ENCODE measurements at places on chromosomes 3 and 15. TPM values are rescaled to one million over a fixed set of nuclear protein-coding genes. Genes with fewer than 3 reads are reported as not detected.

DNA sequence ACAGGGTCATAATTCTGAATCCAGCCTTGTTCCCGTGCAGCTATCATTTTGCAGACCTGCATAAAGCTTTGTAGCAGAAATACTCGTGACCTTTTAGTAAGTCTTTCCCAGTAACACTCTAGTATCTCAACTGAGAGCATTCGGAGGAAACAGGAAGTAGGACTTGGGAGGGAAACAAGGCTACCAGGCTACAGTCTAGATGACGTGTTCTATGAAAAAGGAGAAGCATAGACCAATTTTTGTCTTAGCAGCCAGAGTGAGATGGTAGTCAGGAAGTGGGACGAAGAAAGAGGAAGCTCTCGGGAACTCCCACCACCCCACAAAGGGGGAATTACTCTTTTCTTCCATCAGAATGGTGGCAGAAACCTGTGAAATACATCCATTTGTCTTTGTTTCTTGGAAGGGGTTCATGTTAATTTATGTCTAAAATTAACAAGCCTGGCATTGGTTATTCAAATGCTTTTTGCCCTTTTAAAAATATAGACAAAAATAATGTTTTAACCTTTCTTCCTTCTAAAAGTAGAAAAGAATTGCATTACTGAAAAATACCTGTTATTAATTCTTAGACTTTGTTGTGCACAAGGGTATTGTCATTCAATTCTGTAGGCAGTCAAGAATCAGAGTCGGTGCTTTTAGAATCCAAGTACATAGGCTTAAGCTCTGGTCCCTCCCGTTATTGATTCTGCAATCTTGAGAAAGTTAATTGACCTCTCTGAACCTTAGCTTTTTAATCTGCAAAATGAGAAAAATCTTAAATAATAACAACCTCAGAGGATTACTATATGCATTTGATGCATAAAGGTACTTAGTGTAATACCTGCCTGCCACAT, 1.6 kb upstream of the SUCNR1 start:
- DNase-seq = peak; percentile 53

Gene DCLK3
- not detected for total RNA-seq

GRCh38 chr3:52544937-52545336, 8.5 kb downstream of the UQCC5 start:
- no peak for DNase-seq

Gene ATG7
- total RNA-seq = 110 TPM

DNA sequence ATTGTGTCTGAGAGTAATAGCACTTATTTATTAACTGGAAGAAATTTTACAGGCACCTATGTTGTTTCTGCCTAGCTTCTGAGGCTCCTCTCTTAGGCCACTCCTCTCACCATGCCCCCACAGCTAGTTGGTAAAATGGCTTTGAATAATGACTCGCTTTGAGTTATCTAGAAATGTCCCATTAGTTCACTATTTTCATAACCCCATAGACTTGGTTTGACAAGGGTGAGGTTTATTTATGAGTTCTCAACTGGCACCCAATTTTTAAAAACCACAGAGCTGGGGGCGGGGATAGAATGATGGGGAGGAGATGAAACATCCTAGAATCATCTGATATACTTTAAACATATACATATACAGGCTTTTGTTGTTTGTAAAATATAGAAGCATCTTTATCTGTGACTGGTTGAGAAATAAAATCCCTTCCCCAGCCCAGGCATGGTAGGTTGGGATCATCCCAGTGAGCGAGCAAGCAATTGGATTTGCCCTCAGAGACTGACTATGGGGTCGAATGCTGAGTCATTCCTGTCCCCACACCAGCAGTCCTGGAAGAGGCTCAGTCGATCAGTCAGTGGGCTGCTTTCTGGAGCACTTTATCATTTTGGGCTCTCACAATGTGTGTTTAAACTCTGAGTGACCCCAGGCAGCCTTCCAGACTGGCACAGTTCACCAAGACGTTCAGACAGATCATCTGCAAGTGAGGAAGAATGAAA, 60.2 kb upstream of the TSEN2 start:
- peak; percentile 90 for DNase-seq
